ENCODE measurements at places on chromosomes 6 and 20.

- no peak for DNase-seq
These were observed 12.9 kb upstream of the ZNF391 start for GRCh38 chr6:27375613-27376079.

GRCh38 chr6:159093609-159094443, 49.0 kb upstream of the TAGAP start:
- DNase-seq: no peak

DNA sequence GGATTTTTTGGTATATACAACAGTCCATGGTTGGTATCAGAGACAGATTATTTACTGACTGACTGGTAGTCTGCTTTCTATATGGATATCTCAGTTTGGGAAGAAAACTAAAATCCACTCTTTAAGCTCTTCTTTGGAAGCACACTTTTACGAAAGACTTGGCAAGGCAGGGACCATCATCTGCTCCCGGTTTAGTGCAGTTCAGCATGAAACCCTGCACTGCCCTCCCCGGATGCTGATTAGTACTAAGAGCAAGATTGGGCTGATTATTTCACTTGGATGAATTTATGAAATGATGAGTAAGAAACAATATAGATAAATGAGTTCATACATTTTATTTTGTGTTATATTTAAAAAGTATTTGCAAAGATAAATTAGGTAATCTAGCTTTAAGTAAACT, 56.3 kb downstream of the RGS17 start:
- DNase-seq: no peak

GRCh38 chr6:4871825-4872224, 95.6 kb downstream of the CDYL start:
- no peak for DNase-seq

DNA sequence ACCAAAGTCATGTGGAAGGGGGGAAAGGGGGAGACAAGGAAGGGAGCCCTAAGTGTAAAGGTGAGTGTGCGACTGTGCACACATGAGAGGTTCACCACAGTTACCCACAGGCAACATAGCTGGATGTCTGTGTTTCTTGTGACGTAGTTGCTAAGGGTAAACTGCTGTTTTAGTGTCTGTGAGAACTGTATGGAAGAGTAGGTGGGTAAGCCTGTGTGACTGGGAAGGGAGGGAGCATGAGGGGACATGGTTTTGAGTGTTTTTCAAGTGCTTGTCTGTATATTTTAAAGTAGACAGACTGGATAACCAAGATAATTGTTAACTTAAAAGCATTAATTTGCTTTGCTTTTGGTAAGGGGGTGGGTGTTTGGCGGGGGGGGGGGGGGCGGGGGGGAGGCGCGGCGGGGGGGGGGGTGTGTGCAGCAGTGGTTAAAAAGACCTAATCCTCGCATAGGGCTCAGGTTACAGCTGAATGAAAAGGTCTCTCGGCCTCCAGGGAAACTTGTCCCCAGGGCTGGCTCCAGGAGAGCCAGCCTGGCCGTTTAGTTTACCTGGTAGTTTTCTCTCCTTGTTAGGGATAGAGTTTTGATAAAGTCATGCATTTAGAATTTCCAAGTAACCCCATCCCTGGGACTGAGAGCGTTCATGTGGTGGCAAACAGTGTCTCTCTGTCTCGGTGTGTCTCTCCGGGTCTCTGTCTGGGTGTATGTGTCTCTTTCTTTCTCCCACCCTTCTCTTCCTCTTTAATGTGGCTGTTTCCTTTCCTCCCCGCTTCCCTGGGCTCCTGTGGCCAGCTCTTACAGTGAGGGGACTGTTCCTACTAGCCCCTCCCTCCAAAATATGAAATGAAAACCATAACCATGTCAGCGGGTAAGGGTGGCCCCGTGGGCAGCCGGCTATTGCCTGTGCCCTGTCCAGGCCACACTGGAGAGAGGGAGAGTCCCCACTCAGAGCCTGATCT, 3.4 kb downstream of the SCUBE3 start:
- no peak for DNase-seq

GRCh38 chr6:48027704-48028435, 83.1 kb downstream of the PTCHD4 start:
- no peak for DNase-seq

- DNase-seq: no peak
These were observed 91.7 kb upstream of the IYD start for GRCh38 chr6:150276937-150277742.

DNA sequence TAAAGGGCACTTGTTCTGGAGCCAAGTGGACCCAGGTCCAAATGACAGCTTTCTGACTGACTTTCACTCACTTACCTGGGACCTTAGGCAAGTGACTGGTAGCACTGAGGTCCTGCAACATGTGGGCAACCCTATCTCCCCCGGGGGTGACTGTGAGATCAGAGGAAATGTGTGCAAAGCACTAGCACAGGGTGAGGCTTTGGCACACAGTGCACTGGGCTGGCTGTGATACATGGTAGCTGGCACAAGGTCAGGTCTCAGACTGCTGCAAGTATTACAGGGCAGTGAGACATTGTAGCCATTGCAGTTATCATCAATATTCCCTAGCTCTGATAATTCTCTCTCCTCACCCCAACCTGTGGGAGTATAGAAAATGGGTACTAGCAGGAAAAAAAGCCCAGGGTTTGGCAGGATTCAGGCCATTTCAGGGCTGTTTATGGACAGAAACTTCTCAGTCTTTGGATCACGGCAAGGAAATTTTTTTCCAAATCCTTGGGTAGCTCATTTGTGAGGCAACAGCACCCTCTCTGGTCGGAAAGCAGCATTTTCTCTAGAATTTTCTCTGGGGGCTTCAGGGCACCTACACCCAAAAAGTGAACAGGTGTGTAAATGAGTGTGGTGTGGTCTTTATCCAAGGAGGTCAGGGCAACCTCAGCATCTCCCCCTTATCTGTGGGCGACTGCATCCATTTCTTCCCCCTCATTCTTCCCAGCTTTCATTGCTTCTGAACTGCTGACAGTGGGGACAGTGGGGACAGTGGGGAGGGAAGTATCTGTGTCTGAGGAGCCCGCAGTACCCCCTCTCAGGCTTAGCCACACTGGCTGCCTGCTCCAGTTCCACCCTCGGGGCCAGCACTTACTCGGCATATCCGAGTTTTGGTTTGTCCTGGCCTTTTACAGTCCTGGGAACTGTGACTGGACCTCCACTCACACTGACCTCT, 148.7 kb upstream of the PHACTR3 start:
- no peak for DNase-seq

Measured in stimulated activated CD4-positive, alpha-beta T cell treated with anti-CD3 and anti-CD28 coated beads, Interleukin-2, amount 100 ng/mL, for 4 hours (primary cell).